ENCODE measurements at places on chromosomes 13 and 19.
A peak's percentile ranks its signal among the peaks of the same experiment; 100 is the strongest.

DNA sequence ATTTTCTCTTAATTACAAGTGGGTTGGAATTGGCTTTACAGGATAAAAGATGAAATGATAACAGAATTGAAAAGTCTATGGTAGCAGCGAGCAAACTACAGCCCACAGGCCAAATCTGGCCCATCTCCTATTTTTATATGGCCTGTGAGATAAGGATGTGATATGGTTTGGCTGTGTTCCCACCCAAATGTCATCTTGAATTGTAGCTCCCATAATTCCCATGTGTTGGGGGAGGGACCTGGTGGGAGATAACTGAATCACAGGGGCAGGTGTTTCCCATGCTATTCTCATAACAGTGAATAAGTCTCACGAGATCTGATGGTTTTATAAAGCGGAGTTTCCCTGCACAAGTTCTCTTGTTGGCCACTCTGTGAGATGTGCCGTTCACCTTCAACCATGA, 19.0 kb downstream of the CRYL1 start:
- DNase-seq, result no peak

DNA sequence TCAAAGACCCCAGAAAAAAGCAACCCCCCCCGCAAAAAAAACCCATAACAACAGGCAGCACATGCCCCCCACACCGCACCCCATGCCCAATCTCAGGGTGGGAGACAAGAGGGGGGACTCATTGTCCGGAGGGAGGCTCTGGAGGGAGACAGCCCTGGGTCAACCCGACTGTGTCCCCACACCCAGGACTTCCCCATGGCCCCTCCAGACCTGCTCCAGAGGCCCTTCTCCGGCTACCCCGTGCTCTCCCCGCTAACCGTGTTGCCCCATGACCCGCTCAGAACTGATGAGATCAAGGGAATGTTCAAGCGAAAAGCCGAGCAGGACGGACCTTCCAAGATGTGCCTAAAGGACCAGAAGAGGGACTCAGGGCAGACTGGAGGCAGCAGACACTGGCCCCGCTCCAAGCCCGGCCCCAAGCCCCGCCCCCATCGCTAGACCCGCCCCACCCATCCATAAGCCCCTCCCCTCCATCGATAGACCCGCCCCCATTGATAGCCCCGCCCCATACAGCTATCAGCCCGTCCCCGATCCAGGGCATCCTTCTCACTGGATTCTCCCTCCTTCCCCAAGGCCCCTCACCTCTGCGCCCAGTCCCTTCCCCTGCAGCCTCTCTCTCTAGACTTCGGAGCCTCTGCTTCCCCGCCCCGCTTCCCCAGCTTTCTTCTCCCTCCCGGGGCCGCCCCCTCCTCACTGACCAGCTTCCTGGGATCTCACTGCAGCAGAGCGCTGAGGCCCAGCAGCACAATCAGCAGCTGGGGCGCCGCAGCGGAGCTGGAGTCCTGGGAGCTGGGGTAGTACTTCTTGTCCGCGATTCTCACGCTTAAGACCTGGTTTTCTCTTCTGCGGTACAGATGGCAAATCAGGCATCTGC, 2.2 kb downstream of the BST2 start:
- DNase-seq, result no peak

GRCh38 chr19:21900401-21900800, 64.4 kb upstream of the ZNF43 start:
- DNase-seq, result no peak

- no peak for DNase-seq
Measured at GRCh38 chr13:27827646-27828045, 35.4 kb downstream of the GSX1 start.

GRCh38 chr19:29505097-29505824, 20.5 kb upstream of the VSTM2B start:
- DNase-seq, result no peak

DNA sequence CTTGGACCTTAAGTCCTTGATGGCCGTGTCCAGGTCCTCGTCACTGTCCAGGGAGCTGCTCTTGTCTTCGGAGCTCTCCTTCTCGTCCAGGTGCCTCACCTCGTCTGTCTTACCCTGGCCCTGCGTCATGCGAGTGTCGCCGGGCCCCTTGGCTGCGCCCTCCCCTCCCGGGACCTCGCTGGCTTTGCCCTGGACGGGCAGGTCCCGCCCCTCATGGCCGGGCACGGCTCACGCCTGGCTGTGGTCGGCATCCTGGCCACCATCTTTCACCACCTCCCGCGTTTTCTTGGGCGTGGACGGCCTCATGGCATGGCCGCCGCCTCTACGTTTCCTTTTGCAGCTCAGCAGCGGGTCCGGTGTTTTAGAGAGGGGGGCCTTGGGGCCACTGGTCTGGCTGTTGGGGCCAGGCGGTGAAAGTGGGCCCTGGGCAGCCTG, 14.8 kb downstream of the RB1 start:
- DNase-seq, result no peak

GRCh38 chr13:66218583-66218982, 1011.6 kb downstream of the PCDH9 start:
- no peak for DNase-seq

DNA sequence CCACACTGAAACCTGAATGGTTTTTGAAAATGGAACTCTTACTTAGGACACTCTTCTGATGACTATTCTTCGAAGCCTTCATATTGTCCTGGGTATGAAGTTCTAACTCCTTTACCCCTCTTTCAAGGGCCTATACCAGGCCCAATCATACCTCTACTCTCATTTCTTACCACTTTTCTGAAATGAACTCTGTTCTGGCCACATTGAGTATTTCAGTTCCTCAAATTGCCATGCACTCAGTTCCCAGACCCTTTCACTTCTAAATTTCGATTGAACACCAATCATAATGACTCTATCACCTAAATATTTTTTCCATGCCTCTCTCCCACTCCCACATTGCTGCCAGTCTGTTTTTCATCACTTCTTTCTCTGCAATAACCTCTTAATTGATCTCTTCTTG, 53.7 kb downstream of the LACC1 start:
- no peak for DNase-seq

GRCh38 chr13:108326309-108326708, 56.8 kb downstream of the TNFSF13B start:
- no peak for DNase-seq

GRCh38 chr13:75801388-75801945, 165.3 kb downstream of the LMO7 start:
- no peak for DNase-seq

DNA sequence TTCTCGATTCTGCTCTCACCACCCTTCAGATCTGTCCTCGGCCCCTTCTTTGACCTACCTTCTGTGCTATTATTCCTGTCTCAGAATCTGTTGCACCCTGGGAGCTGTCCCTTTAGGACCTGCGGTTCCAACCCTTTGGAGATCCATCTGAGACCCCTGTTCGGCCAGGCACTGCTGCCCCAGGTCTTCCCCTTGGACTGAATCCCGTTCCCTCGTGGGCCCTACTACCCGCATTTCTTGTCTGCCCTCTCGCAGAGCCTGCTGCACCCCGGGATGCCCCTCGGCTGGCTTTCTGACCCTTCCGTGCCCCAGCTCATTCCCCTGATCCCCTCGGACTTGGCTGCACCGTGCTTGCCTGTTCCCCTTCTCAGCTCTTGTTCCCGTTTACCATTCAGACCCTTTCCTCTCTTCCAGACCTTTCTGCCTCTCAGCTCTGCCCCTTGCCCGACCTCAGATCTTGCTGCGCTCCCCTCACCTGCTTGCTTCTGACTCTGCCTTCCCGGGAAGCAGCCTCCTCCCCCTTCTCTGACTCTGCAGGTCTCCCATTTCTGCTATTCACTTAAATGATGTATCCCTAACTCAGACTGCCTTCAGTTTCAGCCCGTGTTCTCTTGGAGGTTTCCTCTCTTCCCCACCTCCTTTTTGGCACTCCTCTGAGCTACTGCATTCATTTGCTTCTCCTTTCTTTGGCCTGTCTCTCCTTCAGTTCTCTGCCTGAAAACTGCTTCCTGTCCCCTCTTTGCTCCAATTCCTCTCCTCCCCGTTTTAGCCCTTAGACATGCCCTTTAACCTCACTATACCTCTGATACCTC, 1.1 kb downstream of the ARHGAP35 start:
- no peak for DNase-seq

DNA sequence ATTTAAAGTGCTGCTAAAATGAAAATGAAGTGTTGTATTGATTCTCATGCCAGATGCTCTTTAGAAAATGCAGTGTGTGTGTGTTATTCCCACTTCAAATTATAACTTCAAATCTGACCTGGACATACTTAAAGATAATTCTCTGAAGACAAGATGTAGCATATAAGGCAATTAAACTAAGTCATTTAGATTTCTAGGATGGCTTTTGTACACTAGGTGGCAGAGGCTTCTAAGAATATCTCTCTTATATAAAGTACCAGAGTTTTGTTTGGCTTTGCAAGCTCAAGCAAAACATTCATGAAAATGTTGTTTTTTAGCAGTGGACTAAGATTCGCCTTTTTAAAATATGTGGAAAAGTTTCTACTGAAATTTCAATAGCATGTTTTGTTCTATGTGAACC, 407.2 kb downstream of the GPC5 start:
- DNase-seq, result no peak

- DNase-seq, result no peak
Measured at GRCh38 chr19:8639821-8640401, 9.5 kb downstream of the NFILZ start.

DNA sequence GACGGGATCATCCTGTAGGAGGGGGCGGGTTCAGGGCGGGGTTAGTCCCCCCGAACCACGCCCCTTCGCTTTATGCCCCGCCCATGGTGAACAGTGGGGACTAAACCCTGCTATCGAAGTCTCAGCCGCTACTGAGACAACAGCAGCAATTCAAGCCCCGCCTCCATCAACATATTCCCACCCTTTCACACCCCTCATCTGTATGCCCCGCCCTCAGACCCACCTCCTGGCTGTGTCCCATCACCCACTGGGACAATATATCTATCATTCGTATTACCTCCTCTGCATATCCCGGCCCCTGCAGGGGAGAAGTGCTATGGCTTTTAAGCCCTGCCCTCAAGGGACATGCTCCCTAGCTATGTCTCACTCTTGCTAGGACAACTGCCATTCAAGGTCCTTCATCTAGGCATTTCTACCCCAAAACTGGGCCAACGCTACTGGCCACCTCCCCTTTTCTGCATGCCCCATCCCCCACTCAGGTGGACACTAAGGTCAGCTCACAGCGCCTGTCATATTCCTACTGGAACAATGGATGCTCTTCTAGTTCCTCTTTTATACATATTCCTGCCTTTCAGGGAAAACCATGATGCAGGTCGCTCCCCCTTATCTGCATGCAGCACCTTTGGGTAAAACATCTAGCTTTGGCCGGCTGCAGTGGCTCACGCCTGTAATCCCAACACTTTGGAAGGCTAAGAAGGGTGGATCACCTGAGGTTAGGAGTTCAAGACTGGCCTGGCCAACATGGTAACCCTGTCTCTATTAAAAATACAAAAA, 11.9 kb downstream of the LRFN1 start:
- DNase-seq, result no peak

DNA sequence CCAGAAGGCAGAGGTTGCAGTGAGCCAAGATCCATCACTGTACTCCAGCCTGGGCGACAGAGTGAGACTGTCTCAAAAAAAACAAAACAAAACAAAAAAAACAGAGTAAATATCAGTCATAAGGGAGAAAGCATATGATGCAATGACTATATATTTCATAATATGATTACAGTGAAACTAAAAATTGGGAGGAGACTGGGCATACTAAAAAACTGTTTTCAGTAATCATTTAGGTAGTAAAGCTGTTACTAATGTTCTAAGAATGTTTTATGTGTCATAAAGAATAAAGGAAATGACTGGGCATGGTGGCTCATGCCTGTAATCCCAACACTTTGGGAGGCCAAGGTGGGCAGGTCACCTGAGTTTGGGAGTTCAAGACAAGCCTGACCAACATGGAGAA, 15.9 kb downstream of the ZNF573 start:
- DNase-seq, result no peak

- no peak for DNase-seq
Measured at GRCh38 chr13:45681113-45681512, 21.0 kb upstream of the CBY2 start.

DNA sequence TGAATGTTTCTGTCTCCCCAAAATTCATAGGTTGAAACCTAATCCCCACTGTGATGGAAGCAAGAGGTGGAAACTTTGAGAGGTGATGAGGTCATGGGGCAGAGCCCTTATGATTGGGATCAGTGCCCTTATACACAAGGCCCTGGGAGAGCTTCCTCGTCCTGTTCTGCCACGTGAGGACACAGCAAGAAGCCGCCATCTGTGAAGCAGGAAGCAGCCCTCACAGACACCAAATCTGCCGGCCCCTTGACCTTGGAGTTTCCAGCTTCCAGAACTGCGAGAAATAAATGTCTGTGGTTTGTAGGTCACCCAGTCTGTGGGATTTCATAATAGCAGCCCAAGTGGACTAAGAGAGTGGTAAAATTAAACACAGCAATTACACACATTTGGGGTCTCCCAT, 737.4 kb downstream of the UQCRFS1 start:
- DNase-seq, result no peak

DNA sequence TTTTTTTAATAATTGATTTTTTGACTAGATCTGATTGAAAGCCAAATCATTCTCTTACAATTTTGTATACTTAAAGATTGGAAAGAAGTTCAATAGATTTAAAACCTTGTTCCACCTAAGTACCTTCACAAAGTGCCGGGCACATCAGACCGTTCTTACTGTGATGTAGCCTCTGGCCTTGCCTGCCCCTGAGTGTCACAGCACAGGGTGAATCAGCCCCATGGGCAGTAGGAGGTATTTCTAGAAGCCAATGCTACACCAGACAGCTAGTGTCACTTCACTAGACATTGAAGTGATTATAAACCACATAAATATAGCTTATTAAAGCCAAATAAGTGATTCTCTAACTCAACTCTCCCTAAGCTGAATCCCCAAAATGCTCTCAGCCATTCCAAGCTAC, 131.3 kb downstream of the LACC1 start:
- no peak for DNase-seq

GRCh38 chr19:16402041-16402440, 69.7 kb downstream of the EPS15L1 start:
- no peak for DNase-seq

DNA sequence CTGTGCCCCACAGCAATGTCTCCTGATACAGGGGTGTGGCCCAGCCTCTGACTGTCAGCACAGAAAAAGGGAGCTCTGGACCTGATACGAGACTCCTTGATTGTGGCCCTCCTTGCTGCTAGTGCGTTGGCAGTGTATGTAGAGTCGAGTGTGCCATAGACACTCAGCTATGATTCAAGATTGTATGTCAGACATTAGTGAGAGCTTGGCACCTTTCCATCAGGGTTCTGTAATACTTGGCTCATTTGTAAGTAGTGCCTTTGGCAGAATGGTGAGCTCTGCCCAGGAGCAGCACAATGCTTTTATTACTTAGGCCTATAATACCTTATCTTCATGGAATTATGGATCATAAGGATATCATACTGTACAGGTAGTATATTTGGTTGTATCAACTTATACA, 83.4 kb downstream of the ATP8A2 start:
- peak; percentile 33 for DNase-seq

DNA sequence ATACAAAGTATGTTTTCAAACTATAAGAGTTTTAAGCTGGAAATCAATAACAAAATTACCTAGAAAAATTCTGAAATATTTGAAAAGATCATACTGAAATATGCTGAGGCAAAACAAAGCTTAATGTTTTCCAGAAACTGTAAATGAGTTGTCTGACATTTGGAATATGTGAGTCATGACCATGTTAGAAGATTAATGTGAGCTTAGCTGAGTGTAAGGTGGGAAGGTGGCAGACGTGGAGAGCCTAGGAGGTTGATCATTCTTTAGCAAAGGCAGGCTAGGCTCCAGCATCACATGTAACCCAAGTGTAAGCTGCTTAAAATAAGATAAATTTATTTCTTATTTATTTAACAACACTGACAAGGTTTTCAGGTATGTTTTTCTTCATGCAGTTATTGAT, 2086.1 kb upstream of the PCDH20 start:
- no peak for DNase-seq
